ENCODE measurements at places on chromosomes 1 and 21.

GRCh38 chr1:40637470-40638007 is 27.9 kb downstream of the RIMS3 start:
- no peak for DNase-seq

DNA sequence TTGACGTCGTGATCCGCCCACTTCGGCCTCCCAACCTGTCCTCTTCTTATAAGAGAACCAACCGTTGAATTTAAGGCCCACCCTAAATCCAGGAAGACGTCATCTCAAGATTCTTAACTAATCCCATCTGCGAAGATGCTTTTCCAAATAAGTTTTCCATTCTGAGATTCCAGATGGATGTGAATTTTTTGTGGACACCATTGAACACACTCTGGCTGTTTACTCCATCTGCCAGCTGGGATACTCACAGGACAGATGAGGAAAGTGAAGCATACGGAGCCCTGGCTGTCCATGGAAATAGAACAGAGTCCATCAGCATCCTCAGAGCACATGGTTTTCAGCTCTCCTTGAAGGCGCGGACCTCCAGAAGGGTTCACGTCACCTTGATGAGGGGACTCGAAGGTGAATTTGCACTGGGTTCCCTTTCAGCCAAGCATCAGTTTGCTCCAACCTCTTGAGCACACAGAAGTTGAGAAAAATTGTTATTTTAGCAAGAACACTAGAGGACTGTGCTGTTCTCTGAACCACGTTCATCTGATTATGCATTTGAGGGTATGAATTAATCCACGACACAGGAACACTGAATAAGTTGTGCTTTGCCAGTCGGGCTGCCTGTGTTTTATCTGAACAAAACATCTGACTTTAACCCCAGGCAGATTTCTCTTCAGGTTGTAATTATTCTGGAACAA is 68.6 kb downstream of the KAZN start:
- DNase-seq = no peak

- no peak for DNase-seq
Observed at GRCh38 chr1:78038071-78038470, 7.7 kb upstream of the GIPC2 start.

GRCh38 chr1:155219592-155220031 is 11.1 kb downstream of the MTX1 start:
- no peak for DNase-seq

DNA sequence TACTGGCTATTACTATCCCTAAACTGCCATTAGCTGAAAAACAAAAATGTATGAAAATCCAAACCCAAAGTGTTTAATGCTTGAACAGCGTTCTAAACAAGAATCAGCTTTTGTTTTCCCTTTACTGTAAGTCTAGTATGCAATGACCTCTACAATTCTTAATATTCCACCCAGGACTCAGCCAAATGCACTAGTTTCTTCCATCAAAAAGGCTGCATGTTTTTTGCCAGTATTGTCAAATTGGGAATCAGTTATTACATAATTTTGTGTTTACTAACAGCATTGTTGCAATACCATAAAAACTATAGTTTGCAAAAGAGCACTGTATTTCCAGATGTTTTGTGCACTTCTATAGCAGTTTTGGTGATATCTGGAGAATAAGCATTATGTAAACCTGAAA is 634.5 kb downstream of the LTN1 start:
- DNase-seq = no peak

- no peak for DNase-seq
Observed at GRCh38 chr1:46558966-46559365, 7.5 kb upstream of the KNCN start.

GRCh38 chr1:45923343-45923742 is 119.9 kb downstream of the MAST2 start:
- DNase-seq = no peak

DNA sequence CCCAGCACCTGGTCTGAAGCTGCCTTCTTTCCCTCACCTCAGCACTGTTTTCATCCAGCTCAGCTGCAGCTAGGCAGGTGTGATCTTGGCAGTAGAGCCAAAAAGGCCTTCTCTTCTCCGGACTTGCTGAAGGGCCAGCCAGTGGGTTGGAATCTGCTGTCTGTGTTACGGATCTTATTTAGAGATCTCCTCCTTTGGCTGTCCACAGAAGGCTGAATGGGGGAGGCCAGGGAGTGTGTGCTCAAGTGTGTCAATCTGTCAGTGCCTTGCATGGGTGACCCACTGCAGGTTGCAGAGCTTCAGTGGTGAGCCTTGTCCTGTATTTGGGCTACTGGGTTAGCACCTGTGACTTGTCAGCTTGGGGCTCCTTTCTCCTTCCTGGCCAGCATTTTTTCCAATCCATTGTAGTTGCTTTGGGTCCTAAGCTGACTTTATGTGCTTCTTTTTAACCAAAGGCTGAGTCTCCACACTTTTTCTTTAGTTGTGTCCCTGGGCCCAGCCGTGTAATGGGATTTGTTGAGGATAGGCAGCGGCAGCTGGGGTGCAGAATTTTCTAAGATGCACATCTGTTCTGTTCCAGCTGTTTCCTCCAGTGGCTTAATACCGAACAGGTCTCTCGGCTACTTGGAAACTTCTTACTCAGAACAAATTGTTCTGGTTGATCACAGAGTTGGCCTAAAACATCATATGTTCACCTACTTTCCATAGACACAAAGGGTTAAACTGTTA is 126.8 kb downstream of the PEX14 start:
- DNase-seq = peak; percentile 16

- DNase-seq = no peak
Observed at GRCh38 chr1:224528900-224529299, 87.2 kb upstream of the CNIH3 start.

- no peak for DNase-seq
Observed at GRCh38 chr1:26395754-26396153, 14.9 kb upstream of the LIN28A start.

DNA sequence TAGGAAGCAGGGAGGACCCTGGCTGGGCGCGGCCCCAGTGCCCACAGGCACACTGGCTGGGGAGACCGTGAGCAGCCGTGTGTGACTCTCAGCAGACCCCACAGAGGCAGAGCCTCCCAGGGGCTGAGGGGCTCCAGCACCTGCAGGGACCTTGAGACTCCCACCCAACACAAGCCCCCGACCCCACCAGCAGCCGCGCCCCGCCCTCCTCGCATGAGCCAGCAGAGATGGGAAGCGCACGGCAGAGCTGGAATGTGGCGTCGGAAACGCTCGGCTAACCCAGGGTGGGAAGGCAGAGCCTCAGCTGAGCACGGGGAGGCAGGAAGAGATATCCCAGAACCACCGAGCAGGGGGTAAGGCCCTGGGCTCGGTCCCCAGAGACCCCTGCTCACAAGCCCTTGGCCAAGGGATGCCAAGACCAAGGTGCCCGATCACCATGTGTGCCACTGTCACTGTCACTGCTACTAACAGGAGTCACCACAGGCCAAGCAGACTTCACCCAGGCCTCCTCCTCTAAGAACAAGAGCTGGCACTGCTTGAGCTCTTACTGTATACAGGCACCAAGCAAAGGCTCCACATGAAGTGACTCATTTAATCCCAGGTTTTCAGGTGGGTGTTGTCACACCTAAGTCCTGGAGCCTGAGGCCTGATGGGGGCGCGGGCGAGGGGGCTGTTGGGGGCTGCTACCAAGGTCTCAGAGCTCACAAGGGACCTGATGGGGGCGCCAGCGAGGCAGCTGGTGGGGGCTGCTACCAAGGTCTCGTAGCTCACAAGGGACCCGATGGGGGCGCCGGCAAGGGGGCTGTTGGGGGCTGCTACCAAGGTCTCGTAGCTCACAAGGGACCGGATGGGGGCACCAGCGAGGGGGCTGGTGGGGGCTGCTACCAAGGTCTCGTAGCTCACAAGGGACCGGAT is 20.1 kb downstream of the MEGF6 start:
- no peak for DNase-seq

- no peak for DNase-seq
Observed at GRCh38 chr1:94892604-94893254, 34.2 kb downstream of the CNN3 start.

GRCh38 chr1:234565132-234565531 is 44.8 kb downstream of the IRF2BP2 start:
- no peak for DNase-seq

GRCh38 chr1:225318706-225319575 is 108.9 kb downstream of the LBR start:
- DNase-seq = no peak

DNA sequence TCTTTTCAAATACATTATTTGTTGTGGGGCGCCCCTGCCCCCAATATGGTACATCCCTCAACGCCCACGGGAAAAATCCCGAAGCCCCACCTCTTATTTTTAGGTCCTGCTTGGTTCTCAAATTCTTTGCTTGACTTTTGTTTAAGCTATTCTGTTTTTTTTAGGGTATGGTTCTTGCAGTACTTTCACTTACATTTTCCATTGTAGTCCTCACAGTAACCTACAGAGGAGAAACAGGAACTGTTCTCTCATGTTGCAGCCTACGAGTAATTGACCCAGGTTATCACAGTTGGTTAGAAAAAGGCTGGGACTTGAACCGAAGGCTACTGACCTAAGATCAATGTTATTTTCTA is 697 bp upstream of the C21orf91 start:
- peak; percentile 62 for DNase-seq

GRCh38 chr1:79551321-79551720 is 544.8 kb upstream of the ADGRL4 start:
- DNase-seq = no peak

GRCh38 chr1:157364612-157365011 is 187.7 kb downstream of the FCRL5 start:
- DNase-seq = no peak

GRCh38 chr1:208782186-208782585 is 538.0 kb upstream of the PLXNA2 start:
- no peak for DNase-seq

DNA sequence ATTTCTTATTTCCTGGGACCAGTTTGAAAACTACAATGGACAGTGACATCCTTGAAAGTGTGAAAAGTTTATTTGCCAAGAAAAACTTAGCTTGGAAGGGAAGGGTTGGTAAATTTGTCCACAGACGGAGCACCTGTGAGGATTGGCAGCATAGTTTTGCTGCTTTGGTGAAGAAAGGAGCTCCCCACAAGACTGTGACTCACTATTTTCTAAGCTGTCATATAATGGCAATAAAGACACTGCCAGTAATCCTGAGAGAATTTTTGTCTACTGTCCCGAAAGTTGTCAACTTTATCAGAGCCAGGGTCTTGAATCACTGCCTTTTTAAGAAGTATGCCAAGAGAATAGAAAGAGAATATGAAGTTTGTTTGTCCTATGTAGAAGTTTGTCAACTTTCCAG is 230.8 kb downstream of the NEGR1 start:
- DNase-seq = no peak

GRCh38 chr1:19461220-19461554 is 24.2 kb downstream of the CAPZB start:
- DNase-seq = no peak

DNA sequence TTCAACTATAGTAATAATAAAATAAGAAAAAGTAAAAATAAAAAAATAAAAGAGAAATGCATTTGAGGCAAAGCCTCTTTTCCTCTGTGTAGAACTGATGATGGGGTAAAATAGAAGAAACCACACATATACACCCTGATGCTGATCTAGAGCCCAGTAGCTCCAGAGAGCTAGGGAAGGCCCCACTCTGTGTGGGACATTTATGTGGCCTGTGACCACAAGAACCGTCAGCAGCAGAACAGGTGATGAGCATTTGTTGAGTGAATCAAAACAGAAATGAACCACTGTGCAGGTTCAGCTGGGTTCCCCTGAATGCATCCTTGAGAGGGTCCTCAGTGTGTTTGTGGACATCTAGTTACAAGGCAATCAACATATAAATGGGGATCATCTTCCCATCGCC is 221.8 kb upstream of the HOOK1 start:
- DNase-seq = no peak

GRCh38 chr1:36836196-36836883 is 198.0 kb downstream of the GRIK3 start:
- DNase-seq = no peak

- DNase-seq = no peak
Observed at GRCh38 chr21:41559658-41560631, 52.0 kb upstream of the TMPRSS2 start.

GRCh38 chr21:44323591-44323990 is 15.6 kb downstream of the CFAP410 start:
- DNase-seq = no peak

- no peak for DNase-seq
Observed at GRCh38 chr1:195828325-195828724, 779.9 kb downstream of the KCNT2 start.

DNA sequence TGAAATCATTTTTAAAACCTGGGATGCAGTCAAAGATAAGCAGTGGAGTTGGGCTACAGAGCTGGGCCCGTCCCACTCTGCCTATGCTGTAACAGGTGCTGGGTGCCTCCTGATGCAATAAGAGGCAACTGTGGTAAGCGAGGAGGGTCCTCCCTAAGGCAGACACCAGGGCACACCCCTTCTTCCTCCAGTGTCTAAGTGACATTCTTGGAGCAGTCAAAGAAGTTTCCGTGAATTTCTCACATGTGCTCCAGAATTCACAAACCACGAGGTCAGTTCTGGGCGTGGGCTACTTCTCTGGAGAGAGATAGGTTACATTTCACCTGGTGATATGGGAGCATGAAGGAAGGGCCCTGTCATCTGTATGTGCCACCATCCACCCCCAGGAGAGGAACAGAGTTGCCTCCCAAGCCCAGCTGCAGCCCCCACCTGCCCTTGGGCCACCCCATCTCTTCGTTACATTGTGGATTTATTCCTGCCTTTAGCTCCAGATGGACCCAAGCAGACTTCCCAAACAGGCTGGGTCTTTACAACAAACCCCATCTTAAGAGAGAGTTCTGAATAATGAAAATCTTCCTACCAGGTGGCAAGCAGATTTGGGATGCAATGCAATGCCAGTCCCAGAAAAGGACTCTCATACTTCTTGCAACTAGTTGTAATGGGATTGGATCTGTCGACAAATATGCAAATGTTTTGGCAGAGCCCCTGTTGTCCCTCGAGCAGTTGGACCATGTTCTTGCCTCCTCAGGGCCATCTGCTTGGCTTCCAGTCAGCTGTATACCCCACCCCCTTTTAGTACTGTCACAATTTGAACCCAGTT is 82.5 kb upstream of the CNTN2 start:
- DNase-seq = no peak

DNA sequence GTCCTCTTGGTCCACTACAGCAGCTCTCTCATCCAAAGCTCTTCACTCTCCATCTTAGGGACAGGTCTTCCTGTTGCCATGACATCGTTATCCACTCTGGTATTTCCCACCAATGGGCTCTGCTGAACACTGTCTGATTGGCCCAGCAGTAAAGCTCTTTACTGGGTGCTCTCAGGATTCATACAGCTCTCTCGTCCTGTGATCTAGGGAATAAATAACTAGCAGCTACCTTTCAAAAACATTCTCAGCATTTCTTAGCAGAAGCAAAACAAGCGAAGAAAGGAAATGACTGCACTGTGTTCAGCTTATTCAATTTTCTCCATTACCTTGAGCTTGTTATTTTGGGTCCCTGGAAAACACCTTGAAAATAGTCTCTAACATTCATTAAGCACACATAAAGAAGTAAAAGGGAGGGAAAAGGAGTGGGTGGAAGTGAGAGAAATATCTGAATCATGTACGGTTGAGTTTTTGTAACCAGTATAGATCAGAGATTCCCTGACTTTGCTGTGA is 163.4 kb upstream of the SGIP1 start:
- DNase-seq = no peak

DNA sequence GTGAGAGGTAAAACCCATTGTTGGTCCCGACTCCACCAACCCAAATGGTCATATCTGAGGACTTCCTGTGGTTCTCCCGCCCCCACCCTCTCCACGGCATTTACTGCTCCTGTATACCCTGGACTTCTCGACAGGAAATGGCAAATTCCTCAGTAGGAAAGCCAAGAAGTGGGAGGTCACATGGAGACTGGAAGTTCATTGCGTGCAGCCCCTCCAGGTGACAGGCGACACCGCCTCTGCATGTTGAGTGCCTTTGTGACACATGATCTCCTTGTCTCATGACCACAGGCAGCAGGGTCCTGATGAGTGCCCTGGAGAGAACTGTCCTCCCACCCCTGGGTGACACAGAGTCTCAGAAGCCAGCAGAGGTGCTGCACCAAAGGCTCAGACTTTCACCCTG is 24.2 kb downstream of the ERG start:
- no peak for DNase-seq

Measured in right atrium auricular region (tissue), 2 donors.